ENCODE measurements at places on chromosomes 1 and 21. TPM values are rescaled to one million over a fixed set of nuclear protein-coding genes. Genes with fewer than 3 reads are reported as not detected.

KRTAP12-3 gene
- total RNA-seq: not detected

ADORA1 gene
- not detected for total RNA-seq

DNA sequence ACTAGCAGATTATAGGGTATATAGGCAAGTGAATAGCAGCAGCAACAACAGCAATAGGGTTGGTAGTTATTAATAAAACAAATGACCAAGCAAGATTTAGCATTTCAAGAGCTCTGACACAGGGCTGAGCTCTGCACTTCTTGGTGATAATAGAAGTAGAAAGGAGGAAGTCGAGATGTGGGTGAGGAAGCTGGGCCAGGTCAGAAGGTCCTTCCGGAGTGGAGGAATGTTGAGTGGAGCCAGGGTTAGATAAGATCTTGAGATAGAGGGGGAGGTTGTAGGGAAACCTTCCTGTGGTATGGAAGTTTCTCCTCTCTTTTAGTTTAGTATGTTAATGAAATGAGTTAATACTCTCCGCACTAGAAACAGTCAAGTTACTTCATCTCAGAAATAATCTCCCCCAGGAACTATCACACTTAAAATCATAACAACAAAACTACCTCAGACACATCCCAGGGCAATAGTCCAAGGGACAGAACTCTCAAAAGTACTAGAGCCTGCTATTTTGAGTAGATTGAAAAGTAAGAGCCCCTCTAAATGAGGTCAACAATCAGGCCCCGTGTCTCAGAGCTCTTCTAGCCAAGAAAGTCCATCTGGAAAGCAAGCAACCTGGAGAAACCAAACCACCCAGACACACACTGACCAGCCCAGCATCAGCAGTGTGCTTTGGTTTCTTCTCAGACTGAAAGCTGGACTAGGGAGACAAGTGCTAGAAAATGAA, 45.4 kb upstream of the ATP1B1 start:
- no peak overlapping the region for H3K27ac ChIP-seq
- no peaks in the 10 kb centered on the region for H3K36me3 ChIP-seq

GRCh38 chr1:15100121-15100879, 53.2 kb upstream of the TMEM51 start:
- H3K27ac ChIP-seq: no peak overlapping the region
- no peaks in the 10 kb centered on the region for H3K4me1 ChIP-seq
- no peaks in the 10 kb centered on the region for H3K36me3 ChIP-seq

GRCh38 chr1:203524824-203525223, 30.9 kb downstream of the OPTC start:
- H3K36me3 ChIP-seq: no peaks in the 10 kb centered on the region
- peaks cover 7% of the 10 kb centered on the region for H3K4me1 ChIP-seq
- no peaks in the 10 kb centered on the region for H3K27me3 ChIP-seq
- no peak for DNase-seq
- H3K27ac ChIP-seq: no peak overlapping the region
- H3K4me3 ChIP-seq: no peak overlapping the region

- no peak overlapping the region for H3K27ac ChIP-seq
- no peaks in the 10 kb centered on the region for H3K36me3 ChIP-seq
- DNase-seq: no peak
- no peak overlapping the region for H3K4me3 ChIP-seq
- H3K27me3 ChIP-seq: no peaks in the 10 kb centered on the region
Measured at GRCh38 chr1:240385985-240386978, 225.7 kb downstream of the GREM2 start.

- no peaks in the 10 kb centered on the region for H3K27me3 ChIP-seq
- no peaks in the 10 kb centered on the region for H3K36me3 ChIP-seq
- H3K27ac ChIP-seq: no peak overlapping the region
- H3K4me1 ChIP-seq: peaks cover 12% of the 10 kb centered on the region
- no peak overlapping the region for H3K4me3 ChIP-seq
Measured at GRCh38 chr1:37949524-37950152, 2.8 kb upstream of the INPP5B start.

GRCh38 chr1:229258757-229259060, 12.2 kb upstream of the RAB4A start:
- peak; percentile 25 for DNase-seq
- no peak overlapping the region for H3K4me3 ChIP-seq
- no peaks in the 10 kb centered on the region for H3K36me3 ChIP-seq
- peaks cover 5% of the 10 kb centered on the region for H3K4me1 ChIP-seq

DNA sequence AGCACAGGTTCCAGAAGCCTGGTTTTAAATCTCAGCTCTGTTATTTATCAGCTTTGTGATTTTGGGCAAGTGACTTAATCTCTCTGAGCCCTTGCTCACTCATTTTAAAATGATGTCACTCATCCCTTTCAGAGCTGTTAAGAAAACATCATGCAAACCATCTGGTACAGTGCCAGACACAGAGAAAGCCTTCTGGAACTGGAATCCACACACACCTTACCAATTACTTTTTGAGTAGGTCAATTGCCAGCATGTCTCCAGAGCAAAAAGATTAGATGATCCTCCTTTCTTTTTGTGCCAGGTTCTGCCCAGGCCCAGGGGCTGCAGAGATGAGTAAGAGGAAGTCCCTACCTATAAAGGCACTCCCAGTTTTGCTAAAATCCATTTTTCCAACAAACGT, 61.3 kb downstream of the ROR1 start:
- no peak overlapping the region for H3K27ac ChIP-seq
- no peaks in the 10 kb centered on the region for H3K36me3 ChIP-seq
- H3K4me3 ChIP-seq: no peak overlapping the region
- DNase-seq: no peak

GRCh38 chr1:91707890-91708218, 178.1 kb downstream of the TGFBR3 start:
- no peaks in the 10 kb centered on the region for H3K36me3 ChIP-seq
- no peaks in the 10 kb centered on the region for H3K4me1 ChIP-seq
- DNase-seq: no peak
- H3K27me3 ChIP-seq: no peaks in the 10 kb centered on the region
- H3K4me3 ChIP-seq: no peak overlapping the region

- H3K4me1 ChIP-seq: peaks cover 6% of the 10 kb centered on the region
- no peaks in the 10 kb centered on the region for H3K27me3 ChIP-seq
- H3K36me3 ChIP-seq: peaks cover 10% of the 10 kb centered on the region
- no peak for DNase-seq
Measured at GRCh38 chr1:7781923-7782495, 2.1 kb upstream of the PER3 start.

- H3K4me1 ChIP-seq: no peaks in the 10 kb centered on the region
- no peaks in the 10 kb centered on the region for H3K27me3 ChIP-seq
- H3K4me3 ChIP-seq: no peak overlapping the region
- no peaks in the 10 kb centered on the region for H3K36me3 ChIP-seq
- H3K27ac ChIP-seq: no peak overlapping the region
Measured at GRCh38 chr1:26574018-26574417, 44.5 kb downstream of the RPS6KA1 start.

Measured in endothelial cell of umbilical vein (primary cell).